ENCODE measurements at places on chromosomes 12 and 14.

DNA sequence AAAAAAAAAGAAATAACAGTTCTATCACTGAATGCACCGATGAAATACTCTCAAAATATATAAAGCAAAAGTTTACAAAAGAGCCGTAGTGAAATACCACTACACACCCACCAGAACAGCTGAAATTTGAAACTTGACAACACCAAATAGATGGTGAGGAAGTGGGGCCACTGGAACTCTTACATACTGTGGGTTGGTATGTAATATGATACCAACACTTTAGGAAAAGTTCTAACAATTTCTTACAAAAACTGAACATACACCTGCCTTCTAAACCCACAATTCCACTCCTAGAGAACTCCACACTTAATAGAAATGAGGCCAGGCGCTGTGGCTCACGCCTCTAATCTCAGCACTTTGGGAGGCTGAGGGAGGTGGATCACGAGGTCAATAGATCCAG is 14.1 kb downstream of the EIF5 start:
- no peak for DNase-seq

GRCh38 chr14:81423504-81423903 is 23.4 kb upstream of the STON2 start:
- DNase-seq: no peak

GRCh38 chr12:108788911-108789310 is 57.6 kb upstream of the CORO1C start:
- no peak for DNase-seq

DNA sequence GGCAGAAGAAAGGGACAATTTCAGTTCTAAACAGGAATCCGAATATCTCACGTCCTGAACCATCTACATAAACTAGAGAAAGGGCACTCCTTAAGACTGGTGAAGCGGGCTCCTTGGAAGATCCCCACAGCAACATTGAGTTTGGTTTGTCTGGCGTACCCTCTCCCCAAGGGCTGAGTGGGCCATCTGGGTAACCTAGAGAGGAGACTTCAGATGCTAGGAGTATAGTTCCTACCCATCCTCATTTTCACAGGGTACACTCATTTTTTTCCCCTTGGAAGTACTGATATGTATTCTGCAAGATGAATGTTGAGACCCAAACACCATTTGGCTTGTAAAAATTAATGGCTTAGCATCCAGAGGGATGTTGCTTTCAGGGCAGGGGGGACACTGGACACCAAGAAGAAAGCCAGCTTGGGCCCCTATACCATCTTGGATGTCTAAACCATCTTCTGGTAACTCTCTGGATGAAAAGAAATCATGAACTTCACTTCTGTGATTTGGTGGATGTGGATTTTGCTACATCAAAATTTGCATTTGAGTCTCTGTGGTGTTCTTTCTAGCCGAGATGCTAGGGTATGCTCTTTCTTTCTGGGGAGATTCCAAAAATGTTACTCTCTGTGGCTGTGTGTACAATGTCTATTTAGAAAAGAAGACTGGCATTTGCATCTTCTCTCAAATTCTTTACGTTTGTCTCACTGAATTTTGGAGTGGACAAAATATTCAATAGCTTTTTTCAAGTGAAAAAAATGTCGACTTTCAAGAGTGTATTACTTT is 97.7 kb downstream of the ETV6 start:
- no peak for DNase-seq

DNA sequence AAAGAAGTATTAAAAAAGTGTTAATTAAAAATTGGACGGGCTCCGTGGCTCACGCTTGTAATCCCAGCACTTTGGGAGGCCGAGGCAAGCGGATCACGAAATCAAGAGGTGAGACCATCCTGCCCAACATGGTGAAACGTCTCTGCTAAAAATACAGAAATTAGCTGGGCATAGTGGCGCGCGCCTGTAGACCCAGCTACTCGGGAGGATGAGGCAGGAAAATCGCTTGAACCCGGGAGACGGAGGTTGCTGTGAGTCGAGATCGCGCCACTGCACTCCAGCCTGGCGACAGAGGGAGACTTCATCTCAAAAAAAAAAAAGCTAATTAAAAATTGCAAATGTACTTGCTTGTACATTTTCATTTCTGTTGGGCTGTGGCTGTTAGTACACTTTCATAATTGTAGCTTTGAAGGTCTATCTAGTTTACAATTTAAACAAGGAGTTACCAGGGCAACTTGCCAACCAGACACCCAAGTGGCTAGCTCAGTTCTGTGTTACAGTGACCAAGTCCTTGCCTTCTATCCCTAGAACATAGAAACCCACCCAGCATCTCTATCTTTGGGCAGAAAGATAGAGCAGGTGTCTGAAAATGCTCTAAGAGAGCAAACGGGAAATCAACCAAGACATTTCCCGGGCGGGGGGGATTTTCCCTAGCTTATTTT is 1.2 kb downstream of the COA8 start:
- no peak for DNase-seq

DNA sequence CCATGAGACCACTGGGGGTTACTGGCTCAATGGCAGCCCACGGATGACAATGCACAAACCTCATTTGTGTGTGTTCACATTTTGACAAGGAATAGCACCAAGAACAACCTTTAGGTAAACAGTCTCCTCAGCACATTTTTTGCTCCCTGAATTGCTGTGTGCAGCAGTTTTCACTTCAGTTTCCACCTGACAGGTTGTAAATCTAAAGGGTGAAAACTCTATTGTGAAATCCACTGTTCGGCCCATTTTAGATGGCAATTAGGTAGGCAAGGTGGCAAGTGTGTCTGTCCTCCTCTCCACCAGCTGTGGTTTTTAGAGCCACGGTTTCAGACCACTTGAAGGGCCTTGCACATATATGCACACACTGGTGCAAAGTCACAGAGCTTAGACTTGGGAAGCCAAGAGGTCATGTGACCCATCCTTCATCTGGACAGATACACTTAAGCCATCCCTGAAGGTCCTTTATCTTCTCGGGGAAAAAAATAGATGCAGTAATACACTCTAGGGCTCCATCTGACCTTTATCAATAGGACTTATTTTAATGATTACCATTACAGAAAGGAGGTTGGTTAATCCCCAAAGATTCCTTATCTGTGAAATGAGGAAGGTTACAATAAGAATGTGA is 23.2 kb downstream of the HAL start:
- DNase-seq: no peak

GRCh38 chr14:61281948-61282275 is 774 bp upstream of the TMEM30B start:
- no peak for DNase-seq

DNA sequence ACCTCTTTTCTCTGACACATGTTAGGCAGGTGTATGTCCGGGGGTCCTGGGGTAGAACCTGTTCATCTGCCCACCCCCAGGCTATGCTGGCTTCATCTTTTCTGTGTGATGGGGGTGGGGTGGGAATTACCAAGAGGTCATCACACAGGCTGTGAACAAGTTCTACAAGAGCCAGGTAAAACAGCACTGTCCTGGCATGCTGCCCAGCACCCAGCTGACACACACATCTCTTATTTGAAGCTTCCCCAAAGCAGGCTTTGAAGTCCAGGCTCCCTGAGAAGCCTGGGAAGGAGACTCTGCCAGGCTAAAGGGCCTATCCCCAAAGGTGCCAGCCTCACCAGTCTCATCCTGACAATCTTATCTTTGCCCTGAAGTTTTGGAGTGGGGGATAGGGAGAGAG is 141.1 kb downstream of the ALG10 start:
- DNase-seq: no peak

- no peak for DNase-seq
Observed at GRCh38 chr14:63542231-63542999, 762 bp downstream of the PPP2R5E start.

GRCh38 chr12:67052981-67053380 is 216.2 kb upstream of the CAND1 start:
- DNase-seq: no peak

- DNase-seq: no peak
Observed at GRCh38 chr12:1013618-1014489, 22.8 kb downstream of the ERC1 start.

DNA sequence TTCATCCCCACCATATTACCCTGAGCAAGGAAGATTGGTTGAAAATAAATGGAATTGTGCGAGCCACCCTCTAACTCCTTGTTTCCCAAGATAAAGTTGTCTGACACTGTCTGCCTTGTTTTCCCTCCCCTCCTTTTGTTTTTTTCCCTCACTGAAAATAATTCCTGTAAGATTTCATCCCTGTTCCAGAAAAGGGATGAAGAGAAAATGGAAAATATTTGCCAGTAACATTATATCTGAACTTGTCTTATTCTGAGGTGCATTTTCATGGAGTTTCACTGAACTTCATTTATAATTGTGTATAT is 17.3 kb downstream of the OR9K2 start:
- DNase-seq: no peak

GRCh38 chr14:105602243-105602750 is 75.9 kb downstream of the TMEM121 start:
- no peak for DNase-seq

DNA sequence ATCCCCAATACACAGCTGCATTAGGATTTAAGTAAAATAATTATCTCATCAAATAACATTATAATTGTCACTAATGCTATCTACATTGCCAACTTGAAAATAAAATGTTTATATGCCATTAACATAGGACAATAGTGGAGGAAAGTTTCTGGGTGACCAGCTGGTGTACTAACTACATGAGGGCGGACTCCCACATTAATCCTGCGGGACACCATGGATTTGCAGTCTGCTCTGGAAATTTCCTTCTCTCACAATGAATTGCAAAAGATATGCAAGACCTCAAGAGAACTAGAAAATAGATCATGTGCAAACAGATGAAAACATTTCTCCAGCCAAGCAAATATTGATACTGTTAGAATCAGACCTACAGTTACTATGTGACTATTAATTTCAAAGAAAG is 390.1 kb downstream of the NAV3 start:
- peak; percentile 25 for DNase-seq

GRCh38 chr12:57089271-57090245 is 644 bp downstream of the NAB2 start:
- DNase-seq: no peak

DNA sequence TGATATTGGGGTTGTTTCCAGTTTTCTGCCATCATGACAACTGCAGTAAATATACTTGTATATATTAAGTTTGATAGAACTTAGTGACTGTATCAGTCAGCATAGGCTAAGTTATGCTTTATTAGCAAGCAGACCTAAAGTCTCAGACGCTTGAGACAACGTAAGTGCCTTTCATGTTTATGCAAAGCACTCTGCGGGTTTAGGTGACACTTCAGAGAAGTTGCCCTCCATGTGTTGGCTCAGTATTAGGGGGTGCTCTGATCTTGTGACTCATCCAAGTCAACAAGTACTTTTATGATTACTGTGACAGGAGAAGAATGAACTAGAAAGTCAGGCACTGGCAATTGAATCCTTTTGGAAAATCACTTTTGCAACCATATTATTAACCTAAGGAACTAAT is 13.3 kb upstream of the OTOGL start:
- DNase-seq: no peak

GRCh38 chr12:47158792-47159191 is 79.0 kb upstream of the AMIGO2 start:
- no peak for DNase-seq

Data from dorsolateral prefrontal cortex (tissue), 122 donors.